ENCODE measurements at places on chromosomes 11 and 22.

DNA sequence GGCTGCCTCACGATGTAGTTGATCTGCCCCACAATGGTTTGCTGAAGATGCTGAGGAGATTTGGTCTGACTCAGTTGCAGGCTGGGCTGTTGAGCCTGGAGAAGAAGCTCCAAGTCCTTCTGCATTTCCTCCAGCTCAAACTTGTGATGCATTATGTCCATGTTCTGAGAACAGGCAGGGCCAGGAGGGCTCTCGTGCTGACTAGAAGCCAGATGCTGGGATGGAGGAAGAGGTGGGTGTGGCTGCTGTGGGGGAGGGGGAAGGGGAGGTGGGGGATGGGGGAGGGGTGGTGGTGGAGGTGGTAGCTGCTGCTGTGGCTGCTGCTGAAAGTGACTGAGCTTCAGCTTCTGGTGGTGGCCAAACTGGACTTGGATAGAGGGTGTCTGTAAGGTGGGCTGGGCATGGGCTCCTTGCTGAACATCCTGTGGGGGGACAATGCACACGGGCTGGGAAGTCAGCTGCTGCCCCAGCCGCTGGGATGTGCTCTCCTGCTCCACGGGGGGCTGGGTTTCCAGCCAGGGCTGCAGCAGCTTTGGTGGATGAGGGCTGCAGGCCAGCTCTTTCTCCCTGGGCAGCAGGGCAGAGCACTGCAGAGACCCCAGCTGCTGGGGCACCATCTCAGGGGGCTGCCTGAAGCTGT, 42.1 kb downstream of the TRIM66 start:
- DNase-seq: no peak

- DNase-seq: no peak
Measured at GRCh38 chr11:8693010-8693551, 10.5 kb downstream of the RPL27A start.

DNA sequence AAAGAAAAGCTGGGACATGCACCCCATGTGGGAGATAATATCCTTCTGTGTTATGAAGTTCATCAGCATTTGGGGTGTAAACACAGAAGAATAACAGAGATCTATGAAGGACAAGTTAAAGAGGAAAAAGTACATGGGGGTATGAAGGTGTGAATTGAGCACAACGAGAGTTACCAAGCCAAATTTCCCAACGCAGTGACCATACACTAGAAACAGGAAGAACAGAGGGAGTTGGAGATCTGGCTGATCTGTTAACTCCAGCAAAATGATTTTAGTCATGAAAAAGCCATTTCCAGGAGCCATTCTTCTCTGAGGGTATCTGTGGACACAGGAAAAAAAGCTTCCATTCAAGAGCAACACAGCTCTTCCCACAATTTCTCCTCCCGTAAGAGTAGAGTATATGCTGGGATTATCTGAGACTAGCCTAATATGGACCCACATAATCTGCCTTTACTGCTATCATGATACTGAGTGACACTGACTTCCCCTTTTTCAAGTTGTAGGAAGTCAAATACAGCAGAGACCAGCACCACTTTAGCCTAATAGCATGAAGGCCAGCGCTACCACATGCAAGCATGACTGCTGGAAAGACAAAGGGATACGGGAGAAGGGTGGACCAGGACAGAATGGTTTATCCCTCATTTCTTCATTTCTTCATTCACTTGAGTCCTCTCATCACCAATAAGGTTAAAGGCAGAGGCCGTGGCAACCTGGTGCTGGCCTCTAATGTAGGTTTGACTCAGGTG, 19.6 kb upstream of the OR8D2 start:
- DNase-seq: no peak

GRCh38 chr11:59555601-59556114, 44.3 kb downstream of the OR4D9 start:
- no peak for DNase-seq

GRCh38 chr22:26617271-26618199, at the start of gene CRYBB1:
Gene CRYBB1, minus strand, starts transcription at chr22:26618027. Its CDS starts 1,708 bp downstream, at chr22:26616319.
- no peak for DNase-seq

DNA sequence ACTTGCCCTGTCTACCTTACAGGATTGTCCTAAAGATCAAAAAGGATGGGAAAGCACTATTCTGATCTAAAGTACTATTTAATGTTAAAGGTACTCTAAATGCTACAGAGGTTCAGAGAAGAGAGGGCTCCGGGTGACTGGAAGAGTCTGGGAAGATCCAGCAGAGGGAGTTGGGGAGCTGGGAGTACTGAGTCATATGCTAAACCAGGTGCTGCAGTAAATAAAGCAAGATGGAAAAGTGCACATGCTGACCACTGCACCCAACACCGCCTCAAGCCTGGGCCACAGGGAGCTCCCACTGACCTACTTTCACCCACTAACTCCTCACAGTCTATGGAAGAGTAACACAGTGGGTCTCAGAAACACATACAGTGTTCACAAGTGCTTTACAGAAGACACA, 49.3 kb downstream of the WT1 start:
- DNase-seq: no peak

DNA sequence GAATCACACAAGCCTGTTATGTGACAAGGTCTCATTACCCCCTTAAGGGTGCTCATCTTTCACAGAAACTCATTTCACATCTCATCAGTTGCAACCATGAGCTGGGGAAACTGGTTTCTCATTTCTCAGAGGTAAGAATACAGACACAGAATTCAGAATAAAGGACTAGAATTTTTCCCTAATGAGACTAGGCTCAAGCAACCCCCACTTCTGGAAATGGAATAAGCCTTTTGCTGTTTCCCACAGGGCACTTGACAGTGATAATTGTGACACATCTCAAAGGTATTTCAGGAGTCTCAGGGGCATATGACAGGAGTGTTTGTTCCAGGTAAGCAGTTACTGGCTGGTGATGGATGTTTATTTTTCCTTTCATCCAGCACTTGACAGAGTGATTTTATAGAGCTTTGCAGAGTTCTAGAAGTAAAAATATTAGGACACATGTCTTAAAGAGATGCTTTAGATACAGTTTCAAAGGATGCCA, 112.9 kb upstream of the DDI1 start:
- DNase-seq: no peak

- DNase-seq: no peak
Measured at GRCh38 chr22:21995660-21996059, 13.1 kb upstream of the TOP3B start.

DNA sequence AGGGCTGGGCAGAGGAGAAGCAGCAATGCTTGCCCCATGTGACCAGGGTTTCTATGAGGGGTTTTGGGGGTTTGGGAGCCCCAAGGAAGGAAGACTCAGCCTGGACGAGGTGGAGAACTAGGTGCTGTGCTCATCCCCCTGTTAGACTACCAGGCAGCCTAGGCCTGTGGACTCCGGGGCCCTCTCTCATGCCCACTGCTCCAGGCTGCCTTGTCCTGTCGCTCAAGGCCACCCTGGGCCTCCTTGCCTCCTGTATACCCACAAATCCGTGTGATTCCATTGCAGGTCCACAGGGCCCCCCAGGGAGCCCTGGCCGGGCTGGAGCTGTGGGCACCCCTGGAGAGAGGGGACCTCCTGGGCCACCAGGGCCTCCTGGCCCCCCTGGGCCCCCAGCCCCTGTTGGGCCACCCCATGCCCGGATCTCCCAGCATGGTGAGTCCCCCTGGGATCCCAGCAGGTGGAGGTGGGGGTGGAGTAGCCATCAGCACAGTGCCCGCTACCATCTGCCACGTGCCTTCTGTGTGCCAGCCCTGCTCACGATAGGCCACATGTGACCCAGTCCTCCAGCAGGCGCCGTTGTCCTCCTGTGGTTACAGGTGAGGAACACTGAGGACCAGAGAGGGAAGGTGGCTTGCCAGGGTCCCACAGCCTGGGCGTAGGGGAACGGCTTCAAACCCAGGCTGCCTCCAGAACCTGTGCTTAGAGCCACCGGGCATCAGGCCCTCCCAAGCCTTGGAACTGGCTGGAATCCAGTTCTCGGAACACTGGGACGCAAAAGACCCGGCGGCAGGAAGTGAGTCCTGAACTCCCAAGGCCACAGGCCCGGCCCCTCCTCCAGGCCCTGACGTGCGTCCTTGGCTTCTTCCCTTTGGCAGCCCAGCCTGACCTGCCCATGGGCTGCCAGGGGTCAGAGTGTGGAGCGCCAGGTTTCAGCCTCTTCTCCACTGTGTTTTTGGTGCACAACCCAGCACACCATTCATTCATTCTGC, 26.6 kb downstream of the EMID1 start:
- DNase-seq: no peak

GRCh38 chr11:70511345-70511744, 113.0 kb downstream of the CTTN start:
- DNase-seq: no peak

DNA sequence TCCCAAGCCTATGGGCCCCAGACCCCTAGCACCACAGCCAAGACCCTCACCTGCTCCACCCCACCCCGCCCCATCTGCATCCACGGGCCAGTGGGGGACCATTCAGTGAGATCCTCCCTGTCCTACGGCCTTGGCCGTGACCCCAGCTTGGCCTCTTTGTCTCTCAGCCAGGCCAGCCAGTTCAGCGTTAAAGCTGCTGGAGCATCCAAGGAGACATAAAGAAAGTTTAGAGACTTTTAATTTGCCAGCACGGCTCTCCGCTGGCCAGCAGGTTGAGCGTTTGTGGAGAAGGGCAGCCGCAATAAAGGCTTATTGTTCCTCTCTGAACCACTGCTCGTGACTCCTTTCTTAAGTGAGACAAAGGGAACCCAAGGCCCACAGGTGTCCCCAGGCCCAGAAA, 49.3 kb upstream of the LMO1 start:
- DNase-seq: no peak

DNA sequence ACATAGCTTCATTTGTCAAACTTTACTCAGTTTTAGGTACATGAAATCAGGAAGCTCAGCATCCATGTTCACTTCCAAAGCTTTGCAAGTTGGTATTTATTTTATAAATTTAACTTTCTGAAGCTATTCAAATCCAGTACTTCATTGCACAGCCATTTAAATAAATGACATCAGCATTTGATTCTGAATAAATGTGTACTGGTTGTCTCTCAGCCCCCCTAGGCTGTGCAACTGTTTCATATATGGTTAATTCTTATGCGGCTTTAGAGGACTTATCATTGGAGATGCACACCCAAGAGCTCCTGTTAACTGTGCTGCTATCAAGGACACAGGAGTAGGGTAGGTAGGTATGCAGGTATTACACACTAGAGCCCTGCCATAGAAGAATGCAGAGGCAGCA, 325.1 kb downstream of the SOX6 start:
- DNase-seq: no peak

GRCh38 chr11:3867209-3868091, 12.0 kb downstream of the STIM1 start:
- DNase-seq: peak; percentile 34

DNA sequence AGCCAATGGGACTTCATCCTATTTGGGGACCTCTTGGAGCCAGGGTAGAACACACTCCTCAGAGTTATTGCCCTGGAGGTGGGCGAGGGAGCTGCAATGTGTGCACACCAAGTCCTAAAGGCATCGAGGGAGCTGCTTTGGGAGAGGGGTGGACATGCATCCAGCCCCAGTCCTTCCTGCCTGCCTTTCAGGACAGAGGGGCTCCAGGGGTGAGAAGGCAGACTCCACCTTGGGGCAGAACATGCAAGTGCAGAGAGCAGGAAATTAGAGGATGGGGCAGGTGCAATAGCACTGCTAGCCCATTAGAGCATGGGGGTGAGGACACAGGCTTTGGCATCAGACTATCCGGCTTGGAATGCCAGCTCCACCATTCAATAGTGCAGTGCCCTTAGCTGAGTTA, 288.5 kb downstream of the OPCML start:
- DNase-seq: no peak

DNA sequence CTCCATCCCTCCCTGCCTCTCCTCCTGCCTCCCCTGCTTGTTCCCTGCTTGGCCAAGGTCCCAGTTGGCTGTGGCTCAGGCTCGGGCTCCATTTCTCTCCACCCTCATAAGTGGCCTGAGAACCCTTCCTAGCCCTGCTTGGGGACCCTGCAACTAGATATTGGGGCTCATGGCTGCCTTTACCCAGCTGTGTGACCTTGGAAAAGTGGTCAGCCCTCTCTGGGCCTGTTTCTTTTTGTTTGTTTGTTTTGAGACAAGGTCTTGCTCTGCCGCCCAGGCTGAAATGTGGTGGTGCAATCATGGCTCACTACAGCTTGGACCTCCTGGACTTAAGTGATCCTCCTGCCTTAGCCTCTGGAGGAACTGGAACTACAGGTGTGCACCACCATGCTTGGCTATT, 20.3 kb upstream of the CABP2 start:
- DNase-seq: no peak
